ENCODE measurements at places on chromosomes 5 and 9.

DNA sequence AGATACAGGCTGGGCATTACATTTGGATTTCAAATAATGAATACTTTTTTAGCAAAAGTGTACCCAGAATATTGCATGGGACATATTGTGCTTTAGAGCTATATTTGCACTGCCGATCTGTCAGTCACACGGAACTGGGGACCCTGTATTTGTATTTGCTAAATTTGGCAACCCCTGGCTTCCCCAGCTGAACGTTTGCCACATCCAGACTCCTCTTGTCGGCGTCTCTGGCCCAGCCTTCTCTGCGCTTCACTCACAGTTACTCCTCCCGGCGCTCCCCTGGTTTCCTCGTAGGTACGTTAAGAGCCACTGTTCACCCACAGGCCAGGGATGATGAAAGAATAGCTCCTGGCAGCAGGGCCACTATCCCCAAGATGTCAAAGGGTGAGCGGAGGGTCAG is 58.7 kb downstream of the NSUN2 start:
- no peak for DNase-seq
- H3K27me3 ChIP-seq = peaks cover 41% of the 10 kb centered on the region
- no peak overlapping the region for H3K27ac ChIP-seq
- no peaks in the 10 kb centered on the region for H3K4me1 ChIP-seq

- peaks cover 54% of the 10 kb centered on the region for H3K27me3 ChIP-seq
- no peak overlapping the region for H3K27ac ChIP-seq
- no peaks in the 10 kb centered on the region for H3K4me1 ChIP-seq
- peaks cover 1% of the 10 kb centered on the region for H3K36me3 ChIP-seq
Measured at GRCh38 chr9:69582544-69583297, 89.5 kb downstream of the APBA1 start.

GRCh38 chr5:74863726-74864125 is 2.5 kb downstream of the FAM169A start:
- peaks cover 15% of the 10 kb centered on the region for H3K36me3 ChIP-seq
- H3K4me1 ChIP-seq = peaks cover 57% of the 10 kb centered on the region
- DNase-seq = no peak
- no peaks in the 10 kb centered on the region for H3K27me3 ChIP-seq

DNA sequence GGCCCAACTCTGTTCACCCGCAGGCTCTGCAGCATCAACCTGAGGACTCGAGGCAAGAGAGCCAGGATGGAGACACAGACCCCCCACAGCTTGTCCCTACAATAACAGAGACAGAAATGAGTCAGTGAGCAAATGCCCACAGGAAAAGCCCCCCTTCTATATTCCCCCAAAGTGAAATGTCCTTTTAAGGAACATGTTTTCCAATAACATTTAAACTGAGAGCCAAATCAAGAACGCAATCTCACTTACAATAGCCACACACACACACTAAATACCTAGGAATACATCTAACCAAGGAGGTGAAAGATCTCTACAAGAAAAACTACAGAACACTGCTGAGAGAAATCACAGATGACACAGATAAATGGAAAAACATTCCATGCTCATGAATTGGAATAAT is 49.0 kb downstream of the TEX10 start:
- H3K27me3 ChIP-seq = no peaks in the 10 kb centered on the region
- no peak overlapping the region for H3K4me3 ChIP-seq
- no peak for DNase-seq
- H3K36me3 ChIP-seq = peaks cover 46% of the 10 kb centered on the region
- peaks cover 25% of the 10 kb centered on the region for H3K4me1 ChIP-seq

- H3K36me3 ChIP-seq = no peaks in the 10 kb centered on the region
- no peak overlapping the region for H3K27ac ChIP-seq
- no peaks in the 10 kb centered on the region for H3K27me3 ChIP-seq
- H3K4me1 ChIP-seq = no peaks in the 10 kb centered on the region
- no peak overlapping the region for H3K4me3 ChIP-seq
- no peak for DNase-seq
Measured at GRCh38 chr5:12885018-12885417, 980.8 kb upstream of the CTNND2 start.

- no peak overlapping the region for H3K27ac ChIP-seq
- no peak for DNase-seq
- H3K4me1 ChIP-seq = no peaks in the 10 kb centered on the region
- no peaks in the 10 kb centered on the region for H3K36me3 ChIP-seq
Measured at GRCh38 chr9:13814647-13815400, 499.1 kb downstream of the NFIB start.

GRCh38 chr5:173686950-173687349 is 70.5 kb upstream of the BOD1 start:
- peaks cover 8% of the 10 kb centered on the region for H3K27me3 ChIP-seq
- no peak overlapping the region for H3K4me3 ChIP-seq
- H3K36me3 ChIP-seq = no peaks in the 10 kb centered on the region
- no peak for DNase-seq
- H3K27ac ChIP-seq = no peak overlapping the region
- H3K4me1 ChIP-seq = no peaks in the 10 kb centered on the region

DNA sequence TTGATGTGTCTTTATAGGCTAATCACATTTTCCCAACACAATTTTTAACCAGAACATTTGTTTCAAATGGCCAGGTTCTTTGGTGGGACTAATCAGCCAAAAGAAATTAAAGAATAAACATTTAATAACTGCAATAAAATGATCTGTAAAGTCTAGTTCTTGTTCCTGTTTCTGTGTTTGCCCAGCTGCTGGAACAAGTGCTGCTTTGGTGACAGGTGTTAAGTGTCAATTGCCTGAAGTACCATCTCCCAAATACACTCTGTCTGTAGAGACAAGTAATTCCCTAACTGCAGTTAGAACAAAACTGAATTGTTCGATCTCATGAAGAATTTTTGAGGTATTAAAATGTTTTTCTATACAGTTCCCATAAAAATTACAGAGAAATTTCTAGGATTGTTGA is 402.3 kb upstream of the CHD1 start:
- DNase-seq = no peak
- no peaks in the 10 kb centered on the region for H3K4me1 ChIP-seq
- H3K27ac ChIP-seq = no peak overlapping the region
- no peak overlapping the region for H3K4me3 ChIP-seq

DNA sequence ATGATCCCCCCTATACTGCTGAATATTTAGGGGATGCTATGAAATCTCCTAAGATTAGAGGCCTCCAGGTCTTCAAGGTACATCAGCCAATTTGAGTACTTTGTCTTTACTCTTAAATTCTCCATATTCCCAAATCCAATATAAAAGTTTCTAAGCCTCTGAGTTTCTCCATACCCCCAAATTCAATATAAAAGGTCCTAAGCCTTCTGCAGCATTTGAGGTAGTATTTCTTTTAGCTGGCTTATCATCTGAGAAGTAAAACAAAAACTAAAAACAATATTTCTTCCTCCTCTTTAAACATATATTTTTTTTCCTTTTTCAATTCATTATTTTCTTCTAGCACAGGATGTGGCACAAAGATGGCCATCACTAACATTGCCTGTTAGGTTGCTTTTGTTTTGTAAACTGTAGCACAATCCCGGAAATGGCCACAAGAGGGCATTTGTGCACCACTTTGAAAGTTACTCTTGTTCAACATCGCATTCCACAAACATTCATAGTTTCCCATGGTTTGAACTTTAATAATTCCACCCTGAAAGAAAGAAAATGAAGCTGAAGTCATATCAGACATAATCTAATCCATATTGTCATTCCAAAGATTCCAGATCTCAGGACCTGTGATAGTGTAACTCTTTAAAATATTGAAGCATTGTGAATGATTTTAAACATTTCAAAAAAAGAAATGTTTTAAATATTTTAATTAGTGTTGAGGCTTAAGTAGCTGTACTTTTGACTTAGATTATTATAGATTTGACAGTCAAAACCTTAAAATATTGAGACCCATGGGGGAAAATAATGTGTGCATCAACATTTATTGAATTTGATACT is 21.0 kb upstream of the SCGB3A2 start:
- DNase-seq = peak; percentile 21
- no peak overlapping the region for H3K4me3 ChIP-seq
- H3K4me1 ChIP-seq = no peaks in the 10 kb centered on the region
- H3K27me3 ChIP-seq = peaks cover 17% of the 10 kb centered on the region
- no peaks in the 10 kb centered on the region for H3K36me3 ChIP-seq
- no peak overlapping the region for H3K27ac ChIP-seq

- no peak overlapping the region for H3K4me3 ChIP-seq
- DNase-seq = no peak
- H3K27me3 ChIP-seq = no peaks in the 10 kb centered on the region
- H3K36me3 ChIP-seq = no peaks in the 10 kb centered on the region
- no peak overlapping the region for H3K27ac ChIP-seq
Measured at GRCh38 chr5:170223906-170224305, 8.9 kb upstream of the C5orf58 start.

- no peak overlapping the region for H3K27ac ChIP-seq
- H3K36me3 ChIP-seq = no peaks in the 10 kb centered on the region
- H3K4me1 ChIP-seq = no peaks in the 10 kb centered on the region
- no peaks in the 10 kb centered on the region for H3K27me3 ChIP-seq
- H3K4me3 ChIP-seq = no peak overlapping the region
Measured at GRCh38 chr9:82466616-82467260, 478.2 kb downstream of the SPATA31D1 start.

GRCh38 chr5:157914151-157914788 is 55.3 kb upstream of the CLINT1 start:
- H3K36me3 ChIP-seq = peaks cover 1% of the 10 kb centered on the region
- DNase-seq = no peak
- no peak overlapping the region for H3K27ac ChIP-seq
- no peak overlapping the region for H3K4me3 ChIP-seq
- H3K27me3 ChIP-seq = peaks cover 28% of the 10 kb centered on the region
- H3K4me1 ChIP-seq = peaks cover 7% of the 10 kb centered on the region

DNA sequence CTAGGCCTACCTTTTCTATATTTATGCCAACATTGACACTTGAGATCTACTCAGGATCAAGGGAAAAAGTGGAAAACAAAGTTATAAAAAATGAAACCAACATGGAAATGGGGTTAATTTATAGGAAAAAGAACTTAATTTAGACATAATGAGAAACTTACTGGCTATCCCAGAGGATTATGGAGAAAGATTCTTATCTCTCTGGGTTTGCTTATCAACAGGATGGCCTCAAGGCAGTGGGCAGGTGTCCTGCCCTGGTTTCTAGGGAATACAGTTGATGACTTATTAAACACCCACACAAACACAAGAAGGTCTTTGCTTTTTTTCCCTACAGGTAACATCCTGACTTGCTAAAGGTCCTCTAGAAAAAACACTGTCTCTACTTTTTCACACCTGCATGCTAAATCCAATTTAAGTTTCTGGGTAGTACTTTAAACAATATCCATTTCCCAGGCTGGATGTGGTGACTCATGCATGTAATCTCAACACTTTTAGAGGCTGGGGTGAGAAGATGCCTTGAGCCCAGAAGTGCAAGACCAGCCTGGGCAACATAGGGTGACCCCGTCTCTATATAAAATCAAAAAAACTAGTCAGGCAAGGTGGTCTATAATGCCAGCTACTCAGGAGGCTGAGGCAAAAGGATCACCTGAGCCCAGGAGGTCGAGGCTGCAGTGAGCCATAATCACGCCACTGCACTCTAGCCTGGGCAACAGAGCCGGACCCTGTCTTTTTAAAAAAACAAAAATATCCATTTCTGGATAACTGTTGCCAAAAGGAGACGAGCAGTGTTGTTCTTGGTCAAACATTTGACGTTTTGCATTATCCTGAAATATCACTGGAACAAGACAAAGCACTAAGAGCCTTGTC is 6.6 kb upstream of the ZNF608 start:
- no peak overlapping the region for H3K4me3 ChIP-seq
- H3K36me3 ChIP-seq = no peaks in the 10 kb centered on the region
- H3K27ac ChIP-seq = no peak overlapping the region
- peaks cover 12% of the 10 kb centered on the region for H3K27me3 ChIP-seq

- peaks cover 21% of the 10 kb centered on the region for H3K27me3 ChIP-seq
- no peak for DNase-seq
- H3K36me3 ChIP-seq = peaks cover 1% of the 10 kb centered on the region
- H3K4me1 ChIP-seq = peaks cover 16% of the 10 kb centered on the region
Measured at GRCh38 chr9:94639061-94639998, at the start of gene FBP1. FBP1 (minus strand) TSS chr9:94639518; CDS start chr9:94639310, 208 bp downstream.

DNA sequence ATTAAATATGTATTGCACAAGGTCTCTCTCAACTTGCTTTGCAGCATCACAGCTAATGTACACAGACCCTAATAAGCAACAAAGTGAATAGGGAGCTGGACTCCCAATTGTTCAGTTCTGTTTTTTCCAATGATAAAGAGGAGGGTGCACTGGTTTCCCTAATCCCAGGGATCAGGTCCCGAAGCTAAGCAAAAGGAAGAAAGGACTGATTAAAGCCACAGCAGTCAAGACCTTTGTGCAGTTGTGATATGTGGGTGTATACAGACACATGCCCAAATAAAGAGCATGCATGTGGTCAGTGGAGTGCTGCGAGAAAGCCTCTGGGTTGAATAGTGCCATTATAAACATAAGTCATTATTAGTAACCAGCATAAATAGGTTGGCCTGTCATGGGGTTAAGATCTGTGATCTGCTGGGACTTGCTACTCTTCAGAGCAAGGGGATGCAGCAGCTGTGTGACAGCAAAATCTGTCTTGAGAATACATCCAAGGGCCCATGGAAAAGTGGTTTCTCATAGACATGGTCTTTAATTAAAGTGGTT is 1863.1 kb upstream of the WWC1 start:
- no peak overlapping the region for H3K4me3 ChIP-seq
- no peaks in the 10 kb centered on the region for H3K4me1 ChIP-seq
- no peak for DNase-seq
- H3K27me3 ChIP-seq = no peaks in the 10 kb centered on the region

DNA sequence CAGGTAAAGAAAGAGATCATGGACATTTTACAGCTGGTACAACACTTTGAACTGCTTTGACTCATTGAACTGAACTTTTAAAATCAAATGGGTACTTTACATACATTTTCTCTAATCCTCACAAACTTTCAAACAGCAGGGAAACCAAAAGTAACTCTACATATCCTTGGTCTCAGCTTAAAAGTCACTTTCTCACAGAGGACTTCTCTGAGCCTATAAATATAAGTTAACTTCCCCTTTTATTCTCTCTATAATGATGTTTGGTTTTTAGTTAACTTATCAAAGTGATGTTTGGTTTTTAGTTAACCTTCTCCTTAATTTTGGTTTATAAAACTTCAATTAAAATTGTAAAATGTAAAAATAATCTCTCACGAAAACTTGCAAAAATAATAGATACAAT is 209.8 kb downstream of the MCTP1 start:
- no peak overlapping the region for H3K4me3 ChIP-seq
- no peak overlapping the region for H3K27ac ChIP-seq
- no peak for DNase-seq
- no peaks in the 10 kb centered on the region for H3K4me1 ChIP-seq
- H3K27me3 ChIP-seq = no peaks in the 10 kb centered on the region

DNA sequence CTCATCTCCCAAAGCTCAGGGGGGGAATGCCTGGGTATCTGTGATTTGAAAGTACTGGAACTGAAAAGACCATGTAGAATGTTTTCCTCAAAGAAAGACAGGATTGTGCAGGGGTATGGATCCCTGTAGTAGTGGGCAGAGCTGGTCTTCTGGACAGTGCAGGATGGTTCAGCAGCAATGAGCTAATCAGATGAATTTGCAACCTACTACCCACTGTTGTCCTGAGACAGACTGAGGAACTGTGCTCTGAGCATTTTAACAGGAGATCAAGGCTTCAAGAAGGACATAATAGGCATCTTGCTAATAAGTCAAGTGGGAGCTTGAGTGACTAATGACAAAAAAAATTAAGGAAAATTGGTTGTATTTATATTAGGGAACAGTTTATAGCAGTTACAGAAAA is 61.7 kb downstream of the FYB1 start:
- H3K4me1 ChIP-seq = peaks cover 78% of the 10 kb centered on the region
- H3K4me3 ChIP-seq = peak overlapping the region; percentile 28
- no peaks in the 10 kb centered on the region for H3K27me3 ChIP-seq
- peaks cover 31% of the 10 kb centered on the region for H3K36me3 ChIP-seq

GRCh38 chr5:53777864-53778618 is 217.6 kb downstream of the NDUFS4 start:
- no peak overlapping the region for H3K27ac ChIP-seq
- H3K4me3 ChIP-seq = no peak overlapping the region
- DNase-seq = no peak
- H3K36me3 ChIP-seq = no peaks in the 10 kb centered on the region
- no peaks in the 10 kb centered on the region for H3K27me3 ChIP-seq

All from central memory CD8-positive, alpha-beta T cell (primary cell).